CMK (cell line): ENCODE measurements at places on chromosomes 1 and 21.

GRCh38 chr21:14541841-14542490 is 4.1 kb downstream of the SAMSN1 start:
- no peak for DNase-seq

DNA sequence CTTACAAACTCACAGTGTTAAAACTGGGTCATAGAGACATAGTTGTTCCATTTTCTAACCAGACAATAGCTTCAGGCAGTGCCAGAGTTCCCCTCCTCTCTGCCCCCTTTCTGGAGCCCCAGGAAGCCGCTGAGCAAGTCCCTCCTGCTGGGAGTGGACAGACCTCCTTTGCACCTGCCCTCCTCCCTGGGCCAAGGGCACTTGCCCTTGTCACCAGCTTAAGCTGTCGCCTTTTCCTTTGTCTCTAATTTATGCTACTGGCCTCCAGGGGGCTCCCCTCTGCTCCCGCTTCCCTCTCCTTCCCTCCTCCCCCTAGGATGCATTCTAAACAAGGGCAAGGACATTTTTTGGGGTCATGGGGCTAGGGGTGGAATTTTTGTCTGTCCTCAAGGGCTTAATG is 182.4 kb downstream of the MIS18A start:
- peak; percentile 15 for DNase-seq

DNA sequence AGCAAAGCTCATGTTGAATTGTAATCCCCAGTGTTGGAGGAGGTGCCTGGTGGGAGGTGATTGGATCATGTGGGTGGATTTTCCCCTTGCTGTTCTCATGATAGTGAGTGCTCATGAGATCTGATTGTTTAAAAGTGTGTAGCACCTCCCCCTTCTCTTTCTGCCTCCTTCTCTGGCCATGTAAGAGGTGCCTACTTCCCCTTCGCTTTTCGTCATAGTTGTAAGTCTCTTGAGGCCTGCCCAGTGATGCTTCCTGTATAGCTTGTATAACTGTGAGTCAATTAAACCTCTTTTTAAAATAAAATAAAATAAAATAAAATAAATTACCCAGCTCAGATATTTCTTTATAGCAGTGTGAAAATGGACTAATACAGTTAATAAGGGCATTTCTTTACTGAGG is 1025.7 kb downstream of the PLA2G4A start:
- no peak for DNase-seq

DNA sequence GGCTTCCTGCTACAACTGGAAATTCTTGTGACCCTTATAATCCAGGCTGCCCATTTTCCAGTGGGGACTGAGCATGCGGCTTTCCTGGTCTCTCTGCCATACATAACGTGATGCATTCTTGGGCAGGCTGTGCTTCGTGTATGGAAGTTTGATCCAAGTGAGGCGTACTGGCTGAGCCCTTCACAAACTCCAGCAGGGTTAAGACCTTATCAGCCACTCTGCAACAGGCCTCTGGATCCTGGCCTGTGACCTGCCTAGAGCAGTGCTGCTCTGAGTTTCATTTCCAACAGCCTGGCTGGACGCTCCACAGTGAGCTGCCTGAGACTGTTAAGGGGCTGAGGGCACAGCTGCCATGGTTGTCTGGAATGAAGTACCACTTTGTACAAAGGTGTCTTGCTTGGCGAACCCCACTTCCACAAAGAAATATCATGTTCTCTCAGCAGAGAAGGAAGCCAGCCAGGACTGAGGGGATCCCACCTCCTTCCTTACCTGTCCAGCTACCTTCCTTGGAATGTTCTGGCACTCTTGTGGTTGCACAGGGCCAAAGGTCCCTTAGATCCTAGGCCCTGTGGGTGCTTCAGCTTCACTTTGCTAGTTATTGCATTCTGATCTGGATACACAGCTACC is 28.5 kb upstream of the XPR1 start:
- no peak for DNase-seq

GRCh38 chr21:18655931-18656330 is 252.3 kb upstream of the TMPRSS15 start:
- no peak for DNase-seq

DNA sequence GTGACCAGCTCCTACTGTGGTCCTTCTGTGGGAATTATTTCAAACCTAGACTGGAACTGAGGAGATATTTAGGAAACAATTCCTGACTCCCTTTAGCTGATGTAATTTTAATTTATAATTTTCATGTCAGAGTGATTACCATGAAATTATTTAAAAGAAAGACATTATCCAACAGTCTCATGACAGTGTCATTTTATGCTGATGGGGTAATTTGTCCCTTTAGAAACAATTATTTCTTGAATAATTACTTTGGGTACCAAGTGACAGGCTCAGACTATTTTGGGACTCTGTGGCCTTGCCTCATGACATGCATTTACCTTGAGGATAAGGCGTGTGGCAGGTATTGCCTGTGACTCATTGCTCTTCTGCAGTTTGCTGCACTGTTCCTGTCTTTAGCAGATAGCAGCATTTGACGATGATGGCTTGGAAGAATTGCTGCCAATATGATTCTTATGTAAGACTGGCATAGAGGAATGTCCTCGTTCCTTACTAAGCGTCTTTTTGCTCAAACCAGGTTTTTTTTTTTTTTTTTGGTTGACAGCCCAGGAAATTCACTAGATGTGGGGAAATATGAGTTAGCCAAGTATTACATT is 206.0 kb upstream of the HMCN1 start:
- no peak for DNase-seq

DNA sequence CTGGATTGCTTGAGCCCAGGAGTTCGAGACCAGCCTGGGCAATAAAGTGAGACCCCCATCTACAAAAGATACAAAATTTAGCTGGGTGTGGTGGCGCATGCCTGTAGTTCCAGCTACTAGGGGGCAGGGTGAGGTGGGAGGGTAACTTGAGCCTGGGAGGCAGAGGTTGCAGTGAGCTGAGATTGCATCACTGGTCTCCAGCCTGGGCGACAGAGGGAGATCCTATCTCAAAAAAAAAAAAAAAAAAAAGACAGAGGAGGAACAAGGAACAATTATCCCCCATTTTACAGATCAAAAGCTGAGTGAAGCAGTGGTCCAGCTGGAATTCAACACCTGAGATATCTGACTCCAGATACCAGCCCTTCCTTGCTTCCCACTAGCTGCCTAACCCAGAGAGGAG is 34.8 kb downstream of the L1TD1 start:
- no peak for DNase-seq

- DNase-seq = no peak
Observed at GRCh38 chr1:61152469-61153105, 70.2 kb downstream of the NFIA start.

GRCh38 chr1:228283043-228283371 is 75.2 kb downstream of the OBSCN start:
- DNase-seq = no peak

- no peak for DNase-seq
Observed at GRCh38 chr1:33363470-33363861, 42.6 kb upstream of the A3GALT2 start.

GRCh38 chr1:185284533-185285276 is 32.3 kb downstream of the IVNS1ABP start:
- DNase-seq = peak; percentile 90

GRCh38 chr1:17141441-17142197 is 22.4 kb upstream of the PADI2 start:
- DNase-seq = no peak

GRCh38 chr1:235683653-235684052 is 34.1 kb upstream of the GNG4 start:
- DNase-seq = no peak

- no peak for DNase-seq
Observed at GRCh38 chr1:108503062-108503733, 53.1 kb downstream of the NBPF6 start.

GRCh38 chr21:30942192-30942591 is 60.8 kb upstream of the KRTAP11-1 start:
- no peak for DNase-seq

DNA sequence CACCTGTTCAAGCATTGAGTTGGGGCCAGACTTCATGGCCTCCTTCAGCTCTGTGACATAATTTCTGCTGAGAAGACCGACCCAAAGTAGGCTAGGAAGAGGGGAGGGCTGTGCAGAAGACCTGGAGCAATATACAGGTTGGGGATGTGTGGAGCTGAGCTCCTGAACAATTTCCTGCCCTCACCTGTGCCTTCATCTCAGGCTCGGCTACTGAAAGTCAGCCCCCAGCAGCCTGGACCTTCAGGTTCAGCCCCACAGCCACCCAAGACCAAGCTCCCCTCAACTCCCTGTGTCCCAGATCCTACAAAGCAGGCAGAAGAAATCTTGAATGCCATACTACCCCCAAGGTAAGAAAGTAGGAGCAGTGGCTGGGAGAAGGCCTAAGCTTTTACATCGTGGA is 662 bp downstream of the DNALI1 start:
- no peak for DNase-seq

GRCh38 chr1:95578462-95578861 is 344.5 kb downstream of the RWDD3 start:
- no peak for DNase-seq

DNA sequence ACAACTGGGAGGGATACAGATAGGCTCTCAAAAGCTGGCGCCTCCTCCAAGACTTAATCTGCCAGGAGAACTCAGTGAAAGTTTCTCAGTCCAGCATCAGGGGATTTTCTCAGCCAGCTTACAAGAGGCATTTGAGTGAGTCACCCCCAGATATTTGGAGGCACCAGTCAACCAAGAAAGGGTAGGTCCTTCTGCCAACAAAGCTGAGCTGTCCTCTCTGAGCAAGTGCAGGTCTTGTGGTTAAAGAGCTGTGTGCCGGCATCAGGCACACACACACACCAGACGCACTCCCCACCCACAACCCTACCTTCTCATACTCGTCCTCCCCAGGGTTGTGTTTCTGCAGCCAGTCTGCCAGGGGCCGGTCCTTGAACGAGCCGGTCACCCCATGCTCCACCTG is 27.0 kb upstream of the PPP1R15B start:
- no peak for DNase-seq

GRCh38 chr1:29324771-29325351 is 88.5 kb downstream of the PTPRU start:
- DNase-seq = no peak

DNA sequence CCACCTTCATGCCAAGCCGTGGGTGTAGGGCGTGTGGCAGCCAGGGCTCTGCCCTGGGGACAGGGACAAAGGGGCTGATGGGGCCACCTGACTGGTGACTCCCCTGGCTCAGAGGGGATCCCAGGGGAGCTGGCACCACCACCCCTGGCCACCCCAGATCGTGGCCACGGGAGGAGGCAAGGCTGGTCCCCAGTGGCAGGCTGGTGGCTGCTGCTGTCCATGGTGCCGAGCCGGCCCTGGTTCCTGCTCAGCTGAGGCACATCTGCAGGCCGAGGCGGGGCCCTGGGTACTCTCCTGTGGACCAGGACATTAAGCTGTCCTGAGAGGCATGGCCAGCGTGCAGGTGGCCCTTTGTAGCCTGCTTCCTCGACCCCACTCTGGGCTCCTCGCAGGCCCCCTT is 6.5 kb downstream of the PLCH2 start:
- DNase-seq = no peak

- no peak for DNase-seq
Observed at GRCh38 chr1:167881786-167882185, 32.1 kb downstream of the ADCY10 start.

GRCh38 chr1:28326984-28327383 is 1.9 kb upstream of the MED18 start:
- no peak for DNase-seq

- no peak for DNase-seq
Observed at GRCh38 chr1:62286786-62287224, 32.4 kb downstream of the KANK4 start.

GRCh38 chr1:111988743-111989453 is 570 bp downstream of the KCND3 start:
- no peak for DNase-seq

DNA sequence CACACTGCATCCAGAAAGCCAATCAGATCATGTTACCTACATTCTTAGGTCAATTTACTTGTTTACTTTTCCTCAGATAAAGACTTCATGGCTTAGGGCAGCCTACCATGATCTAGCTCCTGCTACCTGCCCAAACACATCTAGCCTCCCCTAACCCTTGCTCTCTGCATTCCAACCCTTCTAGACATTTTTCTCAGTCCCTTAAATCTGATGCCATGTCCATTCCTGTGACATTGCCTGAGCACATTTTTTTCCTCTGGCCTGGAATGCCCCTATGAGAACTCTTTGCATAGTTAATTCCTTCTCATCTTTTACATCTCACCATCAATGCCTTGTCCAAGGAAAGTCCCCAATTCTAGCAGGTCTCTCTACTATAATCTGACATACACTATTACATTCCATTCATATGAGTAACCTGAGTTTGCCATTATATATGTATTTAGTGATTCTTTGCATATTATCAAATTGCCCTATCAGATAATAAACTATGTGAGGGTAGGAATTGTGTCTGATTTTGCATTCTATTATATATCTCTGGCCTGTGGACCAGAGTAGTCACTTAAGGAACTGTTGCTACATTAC is 166.9 kb downstream of the COL11A1 start:
- DNase-seq = no peak

DNA sequence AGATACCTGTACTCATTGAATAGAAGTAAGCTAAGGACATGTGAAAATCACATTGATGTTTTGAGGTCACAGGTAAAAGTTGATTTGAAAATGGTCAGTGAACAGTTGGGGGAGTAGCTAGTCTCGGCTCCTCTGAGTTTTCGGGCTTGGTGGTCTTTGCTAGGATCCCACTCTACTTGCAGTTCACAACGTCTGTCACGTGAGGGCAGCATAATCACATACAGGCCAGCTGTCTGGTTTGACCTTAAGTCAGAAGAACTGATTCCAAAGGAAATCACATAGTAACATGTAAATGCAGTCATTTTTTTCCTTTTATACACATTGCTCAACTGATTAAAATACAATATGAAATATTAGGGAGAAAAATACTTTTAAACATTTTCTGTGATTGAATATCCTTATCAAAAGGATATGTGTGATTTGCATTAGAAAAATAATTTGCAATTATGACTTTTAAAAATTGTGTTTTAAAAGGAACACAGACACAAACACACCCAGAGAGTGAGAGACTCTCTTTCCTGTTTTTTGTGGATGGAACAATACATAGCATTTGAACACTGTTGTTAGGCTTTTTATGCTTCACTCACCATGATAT is 21.8 kb upstream of the PDC start:
- peak; percentile 54 for DNase-seq

DNA sequence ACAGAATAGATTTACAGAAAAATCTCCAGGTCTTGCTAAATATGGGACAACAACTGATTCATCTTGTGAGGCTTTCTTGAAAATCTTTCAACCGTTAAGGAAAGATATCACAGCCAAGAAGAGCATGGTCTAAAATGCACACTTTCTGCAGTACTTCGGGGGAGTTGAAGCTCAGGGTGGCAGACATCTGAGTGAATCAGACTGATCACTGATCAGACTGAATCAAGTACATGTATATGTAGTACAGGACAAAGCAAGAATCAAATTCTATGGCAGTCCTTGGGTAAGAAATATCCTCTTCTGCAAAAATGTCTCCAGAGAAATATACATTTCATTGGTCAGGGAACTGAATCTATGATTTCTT is 212.4 kb upstream of the SPAG17 start:
- no peak for DNase-seq
